CD4-positive, alpha-beta T cell treated with Interleukin-10 for 1 hour (primary cell): ENCODE measurements at places on chromosomes 6 and 20.
A peak's percentile ranks its signal among the peaks of the same experiment; 100 is the strongest.

- DNase-seq = peak; percentile 46
Observed at GRCh38 chr6:35611240-35611639, 77.5 kb downstream of the FKBP5 start.

DNA sequence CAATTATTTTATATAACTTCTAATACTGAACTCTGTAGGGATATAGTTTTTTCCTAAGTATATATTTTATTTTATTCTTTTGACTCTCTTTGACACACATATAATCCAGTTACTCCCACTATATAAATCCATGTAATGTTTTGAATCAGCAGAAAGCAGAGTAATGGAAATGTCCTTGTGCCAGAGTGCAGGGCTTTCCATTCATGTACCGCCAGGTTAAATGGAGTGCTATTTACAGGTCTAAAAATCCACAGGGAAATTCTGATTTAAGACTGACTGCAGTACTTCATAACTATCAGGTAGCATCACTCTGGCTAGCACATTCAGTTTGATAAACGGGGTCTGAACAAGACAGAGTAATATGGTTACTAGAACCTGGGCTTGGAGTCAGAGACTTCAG, 626.8 kb downstream of the COL12A1 start:
- no peak for DNase-seq

GRCh38 chr6:51300510-51300909, 481.8 kb downstream of the TFAP2B start:
- DNase-seq = no peak

- DNase-seq = no peak
Observed at GRCh38 chr20:10812759-10813327, 139.0 kb upstream of the JAG1 start.

- DNase-seq = no peak
Observed at GRCh38 chr6:25793970-25794369, 37.9 kb downstream of the SLC17A1 start.

GRCh38 chr20:57769756-57770155, 59.9 kb upstream of the PMEPA1 start:
- DNase-seq = no peak

DNA sequence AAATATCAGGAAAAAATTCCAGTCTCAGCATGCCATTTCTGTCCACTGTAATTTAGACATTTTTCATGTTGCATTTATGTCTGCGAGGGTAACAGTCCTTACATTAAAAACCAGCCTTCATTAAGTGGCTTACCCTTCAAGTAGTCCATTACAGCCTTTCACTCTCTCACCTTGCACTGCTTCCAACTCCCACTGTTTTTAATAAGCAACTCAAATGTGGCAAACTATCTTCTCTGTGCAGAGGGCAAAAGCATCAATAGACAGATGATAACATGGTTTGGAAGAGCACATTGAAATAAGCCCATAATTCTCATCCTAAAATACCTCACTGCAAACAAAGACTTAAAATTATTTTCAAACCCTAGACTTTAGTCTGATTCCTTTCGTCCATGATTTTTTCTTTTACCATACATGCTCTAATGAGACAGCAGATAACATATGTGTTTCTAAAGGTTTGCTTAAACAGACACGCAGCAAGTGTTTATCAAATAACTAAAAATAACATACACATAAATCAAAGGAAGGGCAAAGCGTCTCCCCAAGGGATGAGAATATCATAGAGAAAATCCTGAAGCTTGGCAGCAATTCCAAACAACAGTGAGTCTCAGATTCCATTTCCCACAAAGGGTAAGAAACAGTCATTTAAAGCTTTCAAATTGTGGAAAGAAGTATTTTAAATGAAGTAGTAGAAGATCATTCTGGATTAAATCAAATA, 130.4 kb downstream of the PTPRK start:
- DNase-seq = no peak
